Neuronal stem cell (in vitro differentiated cells): ENCODE measurements at places on chromosomes 1 and 21.
A peak's percentile ranks its signal among the peaks of the same experiment; 100 is the strongest.

- no peak for DNase-seq
Measured at GRCh38 chr1:203103829-203104495, 18.1 kb upstream of the MYOG start.

GRCh38 chr21:40717028-40717427, 129.9 kb downstream of the DSCAM start:
- no peak for DNase-seq

- no peak for DNase-seq
Measured at GRCh38 chr1:45335855-45336324, 4.1 kb upstream of the TOE1 start.

GRCh38 chr1:154329551-154330131, 4.3 kb downstream of the ATP8B2 start:
- DNase-seq: no peak

DNA sequence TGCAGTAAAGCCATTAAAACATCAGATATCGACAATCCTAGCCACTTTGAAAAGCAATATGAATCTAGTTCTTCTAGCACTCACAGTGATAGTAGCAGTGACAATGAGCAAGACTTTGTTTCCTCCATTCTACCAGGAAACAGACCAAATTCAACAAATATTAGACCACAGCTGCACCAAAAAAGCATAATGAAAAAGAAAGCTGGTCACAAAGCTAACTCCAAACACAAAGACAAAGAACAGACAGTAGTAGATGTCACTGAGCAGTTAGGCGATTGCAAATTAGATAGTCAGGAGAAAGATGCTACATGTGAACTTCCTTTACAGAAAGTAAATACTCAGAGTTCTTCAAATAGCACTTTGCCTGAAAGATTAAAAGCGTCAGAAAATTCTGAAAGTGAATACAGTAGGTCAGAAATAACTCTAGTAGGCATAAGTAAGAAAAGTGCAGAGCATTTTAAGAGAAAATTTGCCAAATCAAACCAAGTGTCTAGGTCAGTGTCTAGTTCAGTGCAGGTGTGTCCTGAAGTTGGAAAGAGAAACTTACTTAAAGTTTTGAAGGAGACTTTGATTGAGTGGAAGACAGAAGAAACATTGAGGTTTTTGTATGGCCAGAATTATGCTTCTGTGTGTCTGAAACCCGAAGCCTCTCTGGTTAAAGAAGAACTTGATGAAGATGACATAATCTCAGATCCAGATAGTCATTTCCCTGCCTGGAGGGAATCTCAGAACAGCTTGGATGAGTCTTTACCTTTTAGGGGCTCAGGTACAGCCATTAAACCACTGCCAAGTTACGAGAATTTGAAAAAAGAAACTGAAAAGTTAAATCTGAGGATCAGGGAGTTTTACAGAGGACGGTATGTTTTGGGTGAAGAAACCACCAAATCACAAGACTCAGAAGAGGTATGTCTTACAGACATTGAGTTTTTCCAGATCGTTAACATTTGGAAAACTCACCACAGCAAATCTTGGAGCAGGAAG, 24.9 kb downstream of the RPAP2 start:
- DNase-seq: no peak

DNA sequence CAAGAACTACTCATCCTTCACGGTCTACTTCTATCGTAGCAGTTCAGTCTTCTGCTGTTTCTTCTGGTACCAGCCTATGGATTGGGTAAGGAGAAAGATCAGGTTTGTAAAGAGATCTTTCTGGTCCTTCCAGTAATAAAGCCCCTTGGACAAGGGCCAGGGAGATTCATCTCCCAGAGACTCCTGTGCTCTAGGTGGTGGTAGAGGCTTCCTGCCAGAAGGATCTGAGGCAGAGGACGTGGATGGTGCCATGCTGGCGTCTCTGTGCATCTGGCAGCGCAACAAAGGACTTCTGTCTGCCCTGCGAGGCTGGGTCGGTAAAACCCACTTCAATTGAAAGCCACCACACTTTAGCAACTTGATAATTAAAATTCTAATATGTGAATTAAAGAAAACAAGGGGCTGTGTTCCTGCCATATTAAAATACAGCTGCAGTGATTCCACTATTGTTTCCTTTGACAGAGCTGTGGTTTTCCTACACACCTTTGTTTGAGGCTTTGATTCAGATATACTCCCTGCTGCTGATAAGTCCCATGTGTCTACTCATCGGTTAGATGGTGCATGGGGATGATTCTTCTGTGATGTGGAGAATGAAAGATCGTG, 73.6 kb downstream of the ROR1 start:
- no peak for DNase-seq

DNA sequence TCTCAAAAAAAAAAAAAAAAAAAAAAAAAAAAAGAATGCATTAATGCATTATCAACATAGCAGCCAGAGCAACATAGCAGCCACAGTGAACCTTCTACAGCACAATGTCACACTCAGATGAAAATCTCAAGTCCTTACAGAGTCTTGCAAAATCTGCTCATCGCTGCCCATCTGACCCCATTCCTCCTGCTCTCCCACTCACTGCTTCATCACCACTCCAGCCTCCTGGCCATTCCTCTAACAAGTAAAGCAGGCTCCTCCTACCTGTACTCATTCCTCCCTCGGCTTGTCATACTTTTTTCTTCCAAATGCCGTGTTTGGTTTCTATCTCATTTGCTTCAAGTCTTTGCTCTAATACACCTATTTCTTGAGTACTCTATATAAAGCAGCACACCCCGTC, 29.5 kb downstream of the BRINP2 start:
- DNase-seq: no peak

- DNase-seq: no peak
Measured at GRCh38 chr1:109111386-109112055, 2.4 kb upstream of the ELAPOR1 start.

DNA sequence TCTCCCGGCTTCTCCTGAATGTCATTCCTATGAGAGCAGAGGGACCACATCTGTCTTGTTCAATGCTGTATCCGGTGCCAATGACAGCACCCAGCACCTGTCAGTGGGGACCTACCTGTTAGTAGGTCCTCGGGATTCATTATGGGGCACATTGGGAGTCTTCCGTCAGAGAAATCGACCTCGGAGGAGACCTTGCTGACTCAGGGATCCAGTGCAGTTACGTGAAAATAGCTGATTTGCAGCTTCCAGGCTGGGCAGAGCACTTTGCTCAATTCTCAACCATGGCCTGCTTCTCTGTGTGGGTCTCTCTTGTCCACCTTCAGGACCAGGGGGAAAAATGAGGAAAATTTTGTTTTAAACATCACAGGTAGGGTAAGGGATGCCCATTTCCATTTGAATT, 130.2 kb downstream of the PRDM2 start:
- DNase-seq: no peak

DNA sequence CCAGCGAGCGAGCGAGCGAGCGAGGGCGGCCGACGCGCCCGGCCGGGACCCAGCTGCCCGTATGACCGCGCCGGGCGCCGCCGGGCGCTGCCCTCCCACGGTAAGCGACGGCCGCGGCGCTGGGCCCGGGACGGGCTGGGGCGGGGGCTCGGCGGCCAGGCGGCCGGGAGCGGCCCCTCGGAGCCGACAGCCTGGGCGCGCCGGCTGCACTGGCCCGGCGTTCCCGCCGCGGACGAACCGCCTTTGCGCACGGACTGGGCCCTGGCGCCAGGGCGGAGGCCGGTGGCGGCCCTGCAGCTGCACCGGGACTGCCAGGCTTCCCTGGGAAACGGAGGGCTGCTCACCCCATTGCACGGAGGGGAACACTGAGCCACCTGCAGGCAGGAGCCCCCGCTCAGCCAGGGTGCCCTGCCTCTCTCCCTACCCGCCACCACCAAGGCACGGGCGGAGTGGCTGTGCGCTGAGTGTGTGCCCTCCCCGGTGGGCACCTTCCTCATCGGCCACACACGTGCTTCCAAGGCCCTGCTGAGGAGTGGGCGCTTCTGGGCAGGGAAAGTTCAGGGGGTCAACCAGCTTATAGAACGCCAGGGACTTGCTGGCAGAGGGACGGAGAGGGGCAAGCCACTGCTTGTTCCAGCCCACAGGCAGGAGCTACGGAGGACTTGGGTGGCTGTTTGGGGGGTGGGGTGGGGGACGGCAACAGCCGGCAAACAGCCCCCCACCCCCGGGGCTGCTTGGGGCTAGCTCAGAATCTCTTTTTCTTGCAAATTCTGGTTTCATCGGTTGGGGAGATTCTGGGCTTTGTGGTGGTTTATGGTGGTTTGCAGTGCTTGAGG, 532 bp downstream of the CSF1 start:
- peak; percentile 24 for DNase-seq

- no peak for DNase-seq
Measured at GRCh38 chr21:24428591-24429199, 1178.6 kb downstream of the MRPL39 start.

DNA sequence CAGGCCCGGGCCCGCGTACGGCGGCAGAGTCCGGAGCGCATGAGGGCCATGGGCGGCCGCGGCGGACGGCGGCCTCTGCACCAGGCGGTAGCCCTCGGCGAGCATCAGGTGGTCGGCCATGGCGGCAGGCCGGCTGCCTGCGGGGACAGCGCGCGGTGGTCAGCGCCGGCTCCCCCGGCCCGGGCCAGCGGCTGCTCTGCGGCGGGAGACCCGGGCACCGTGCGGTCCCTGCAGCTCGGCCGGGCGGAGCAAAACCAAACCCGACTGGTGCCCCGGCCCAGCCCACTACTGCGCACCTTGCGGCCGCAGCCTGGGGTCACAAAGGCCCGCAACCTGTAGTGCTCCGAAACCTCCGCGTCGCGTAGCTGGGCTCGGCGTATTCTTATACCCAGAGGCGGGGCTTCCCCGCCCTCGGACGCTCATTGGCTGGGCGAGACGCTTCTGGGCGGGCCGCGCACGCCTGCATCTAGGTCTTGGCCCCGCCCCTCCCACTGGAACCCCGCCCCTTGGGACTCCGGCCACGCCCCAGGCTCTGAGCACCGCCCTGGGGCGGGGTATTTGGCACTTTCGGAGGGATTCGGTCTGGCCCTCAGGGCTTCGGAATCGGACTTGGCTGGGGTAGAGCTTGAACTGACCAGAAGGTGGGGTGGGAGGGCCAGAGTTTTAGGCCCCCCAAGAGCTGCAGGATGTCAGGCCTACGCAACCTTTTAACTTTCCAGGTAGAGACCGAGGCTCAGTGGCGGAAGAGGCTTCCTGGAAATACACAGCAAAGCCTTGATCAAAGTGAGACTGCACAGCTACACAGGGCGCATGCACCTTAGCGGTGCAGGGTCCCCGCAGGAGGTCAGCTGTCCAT, at the start of gene CITED4:
Gene CITED4 (minus strand): TSS at position 356 of the 856 bp plus-strand sequence. CDS start 236 bp downstream, at position 120.
- peak; percentile 96 for DNase-seq

- no peak for DNase-seq
Measured at GRCh38 chr1:102732927-102733326, 375.4 kb downstream of the COL11A1 start.

- no peak for DNase-seq
Measured at GRCh38 chr1:218025454-218025853, 259.6 kb upstream of the RRP15 start.

DNA sequence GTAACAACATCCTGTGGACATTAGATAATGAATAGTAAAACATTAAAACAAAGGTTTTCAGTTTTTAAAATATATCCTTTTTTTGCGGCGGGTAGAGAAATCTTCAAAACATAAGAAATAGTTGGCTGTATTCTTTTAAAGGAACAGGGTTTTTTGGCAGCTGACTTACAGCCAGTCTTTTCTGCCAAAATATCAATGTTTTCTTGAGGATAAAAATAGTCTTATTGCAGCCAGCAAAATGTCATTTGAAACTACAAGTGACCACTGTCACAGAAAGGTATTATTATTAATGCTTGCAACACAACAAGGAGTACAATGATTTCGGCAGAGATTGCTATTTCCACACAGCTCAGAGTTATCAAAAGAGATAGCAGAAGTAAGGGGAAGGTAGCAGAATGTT, 21.4 kb downstream of the OLFM3 start:
- no peak for DNase-seq

GRCh38 chr1:201660931-201661822, 122.2 kb downstream of the NAV1 start:
- no peak for DNase-seq

DNA sequence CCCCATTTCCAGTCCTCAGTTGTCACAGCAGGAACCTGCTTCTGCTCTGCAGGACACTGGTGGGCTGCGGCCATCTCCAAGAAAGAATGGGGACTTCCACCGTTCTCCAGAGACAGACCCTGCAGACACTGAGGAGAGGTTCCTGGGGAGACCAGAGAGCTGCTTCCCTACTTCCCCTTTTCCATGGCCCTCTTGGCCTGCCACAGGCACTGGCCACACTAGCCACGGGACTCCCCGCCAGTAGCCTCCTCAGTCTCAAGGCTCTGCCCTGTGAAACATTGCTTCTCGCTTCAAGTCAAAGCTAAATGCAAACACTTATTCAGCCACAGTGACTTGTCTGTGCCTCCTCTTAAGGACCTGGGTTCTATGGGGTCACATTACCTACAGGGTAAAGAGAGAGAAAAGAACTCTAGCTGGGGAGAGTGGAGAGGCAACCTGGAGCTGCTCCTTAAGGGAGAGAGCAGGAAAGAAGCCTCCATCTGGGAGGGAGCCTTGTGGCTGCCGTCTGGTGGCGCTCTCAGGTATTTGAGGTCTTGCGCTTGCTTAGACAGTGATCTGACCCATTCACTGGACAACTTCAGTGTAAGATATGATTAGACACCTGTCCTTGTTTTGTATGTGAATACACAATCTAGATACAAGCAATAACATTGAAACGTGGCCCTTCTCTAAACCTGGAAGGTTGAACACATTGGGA, 5.4 kb upstream of the SLAMF8 start:
- no peak for DNase-seq

DNA sequence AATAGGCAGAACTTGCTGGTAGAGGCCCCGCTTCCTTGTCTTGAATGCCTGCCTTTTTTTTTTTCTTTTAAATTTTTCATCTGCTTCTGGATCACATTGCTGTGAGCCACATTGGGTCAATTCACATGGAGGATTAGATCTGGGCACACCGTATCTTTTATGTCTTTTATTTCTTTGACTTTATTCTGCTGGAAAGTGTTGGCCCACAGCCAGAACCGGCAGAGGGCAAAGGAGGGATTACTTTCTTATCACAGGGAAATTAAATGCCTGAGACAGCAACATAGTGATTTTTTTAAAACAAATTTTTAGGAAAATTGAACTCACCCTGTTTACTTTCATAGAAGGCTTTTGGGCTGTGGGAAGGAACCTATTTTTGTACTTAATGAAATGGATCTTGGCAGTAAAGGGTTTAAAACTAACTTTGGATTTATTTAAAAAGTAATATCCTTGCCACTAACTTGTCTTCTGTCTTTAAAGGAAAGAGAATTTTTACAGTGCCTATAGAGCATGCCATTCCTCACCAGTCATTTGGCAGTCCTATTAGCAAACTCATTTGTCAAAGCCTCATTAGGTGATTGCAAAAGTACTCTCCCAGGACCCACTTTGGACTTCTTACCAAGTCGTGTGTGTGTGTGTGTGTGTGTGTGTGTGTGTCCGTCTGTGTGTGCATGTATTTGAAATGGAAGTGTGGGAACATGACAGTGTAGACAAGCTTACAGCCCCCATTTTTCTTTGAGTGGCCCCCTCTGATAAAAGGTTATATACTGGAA, 68.4 kb downstream of the ST6GALNAC3 start:
- no peak for DNase-seq

GRCh38 chr21:16020878-16021277, 291.1 kb downstream of the USP25 start:
- no peak for DNase-seq
